Stimulated activated CD4-positive, alpha-beta T cell treated with anti-CD3 and anti-CD28 coated beads, Interleukin-12 subunit alpha, Interleukin-12 subunit beta, amount 100 ng/mL, for 24 hours (primary cell): ENCODE measurements at places on chromosomes 12 and 14.

- no peak for DNase-seq
Observed at GRCh38 chr12:12943586-12944260, 8.2 kb downstream of the GPRC5D start.

DNA sequence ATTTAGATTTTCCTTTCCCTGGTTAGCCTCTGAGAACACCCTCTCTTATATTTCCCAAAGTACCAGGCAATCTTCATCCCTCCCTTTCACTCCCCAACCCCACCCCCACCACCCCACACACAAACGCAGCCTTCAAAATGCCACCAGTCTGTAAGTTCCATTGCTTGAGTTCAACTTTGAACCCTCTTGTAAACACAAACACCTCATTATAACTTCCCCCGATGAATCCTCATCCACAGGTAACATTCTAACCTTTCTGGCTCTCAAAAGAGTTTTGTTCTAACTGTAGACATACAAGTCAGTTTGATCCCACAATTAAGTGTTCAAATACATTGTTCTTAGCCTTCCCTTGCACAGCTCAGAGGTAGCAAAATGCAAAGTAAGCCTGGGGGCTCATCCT is 199.4 kb upstream of the FOXN3 start:
- no peak for DNase-seq

DNA sequence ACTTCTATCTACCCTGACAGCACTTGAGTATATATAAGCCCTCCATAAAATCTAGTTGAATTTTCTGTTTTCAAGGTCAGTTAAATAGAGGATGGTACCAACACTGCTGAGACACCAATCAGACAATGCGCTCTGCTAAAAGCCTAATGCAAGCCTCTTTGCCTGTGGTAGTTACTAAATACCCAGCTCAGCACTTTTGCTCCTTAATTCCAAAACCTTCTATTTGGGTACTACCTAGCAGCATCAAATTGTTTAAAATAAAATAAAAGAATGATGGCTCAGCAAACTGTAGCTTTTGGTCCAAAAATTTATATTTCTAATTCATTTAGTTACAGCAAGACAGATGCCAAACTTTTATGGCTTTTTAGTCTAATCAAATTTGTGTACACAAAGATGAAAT is 107.9 kb downstream of the IPO8 start:
- no peak for DNase-seq

- no peak for DNase-seq
Observed at GRCh38 chr14:93369713-93370266, 22.8 kb downstream of the COX8C start.

DNA sequence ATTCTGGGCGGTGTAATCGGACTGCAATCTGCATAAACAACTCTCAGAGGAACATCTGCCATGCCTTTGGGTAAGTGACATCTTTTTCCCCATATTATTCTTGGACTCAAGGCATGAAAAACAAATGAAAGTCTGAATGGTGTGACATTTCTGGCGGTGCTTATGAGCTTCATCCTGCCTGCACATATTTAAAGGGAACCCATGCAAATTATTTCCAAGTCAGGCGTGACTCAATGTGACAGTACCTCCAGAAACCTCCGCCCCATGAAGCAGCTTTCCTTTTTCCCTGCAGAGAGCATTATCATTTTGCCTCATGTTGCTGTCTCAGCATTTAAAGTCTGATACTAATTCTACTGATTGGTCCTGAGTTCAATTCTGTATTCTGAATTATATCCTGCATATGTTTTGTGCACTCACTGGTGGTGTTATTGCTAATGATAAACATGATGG is 585.4 kb downstream of the SNAPC1 start:
- DNase-seq, result no peak

GRCh38 chr12:92721130-92721529 is 18.3 kb downstream of the PLEKHG7 start:
- DNase-seq, result no peak

GRCh38 chr12:50220363-50220995 is 53.3 kb upstream of the CERS5 start:
- peak; percentile 35 for DNase-seq

DNA sequence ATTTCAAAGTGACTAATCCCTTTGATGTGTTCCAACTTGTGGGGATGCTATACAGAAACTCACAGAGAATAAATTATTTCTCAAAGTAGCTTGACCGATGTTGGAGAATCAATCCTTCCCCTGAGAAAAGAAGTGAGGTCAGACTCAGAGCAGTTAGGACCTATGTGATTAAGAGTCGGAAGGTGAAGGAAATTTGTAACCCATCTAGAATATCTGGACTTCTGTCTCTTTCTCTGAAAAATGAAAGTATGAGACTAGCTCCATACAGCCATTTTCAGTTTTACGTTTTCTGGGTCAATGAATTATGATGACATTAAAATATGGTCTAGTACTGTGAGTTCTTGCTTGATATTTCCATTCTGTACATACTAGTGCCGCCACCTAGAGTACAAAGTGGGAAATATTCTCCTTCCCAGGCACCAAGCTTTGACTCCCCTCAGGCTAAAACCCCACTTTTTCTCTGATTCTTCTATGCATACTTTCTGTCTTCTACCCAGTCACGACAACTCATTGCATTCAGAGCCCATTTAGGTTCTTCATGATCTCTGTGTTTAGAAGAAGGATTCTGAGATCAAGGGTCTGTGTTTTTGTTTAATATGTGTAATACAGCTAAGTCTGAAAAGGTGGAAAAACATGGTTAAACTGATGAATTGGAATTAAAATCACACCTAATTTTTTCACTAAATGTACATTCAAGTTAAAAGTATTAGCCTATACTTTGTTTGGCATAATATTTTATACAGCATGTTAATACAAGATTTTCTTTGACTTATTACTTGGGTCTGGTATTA is 6.9 kb upstream of the NTS start:
- no peak for DNase-seq

GRCh38 chr14:28966416-28967233 is 200.0 kb downstream of the FOXG1 start:
- no peak for DNase-seq
